Activated T-helper 1 cell treated with anti-CD3 and anti-CD28 coated beads, Interleukin-12 subunit alpha, Interleukin-12 subunit beta, Interleukin-2, Interleukin-4 antibody, amounts not matched to agents 30 ng/mL and 10 ng/mL and 1 ng/mL, durations not matched to agents 14 hours and 24 hours and 36 hours (primary cell): ENCODE measurements at places on chromosomes 6 and 20.

GRCh38 chr6:152748843-152749242, 1.8 kb upstream of the VIP start:
- DNase-seq: no peak

- no peak for DNase-seq
These were observed 121.1 kb downstream of the PLEKHG1 start for GRCh38 chr6:150720774-150721233.

GRCh38 chr6:163786995-163787671, 372.6 kb downstream of the QKI start:
- no peak for DNase-seq

GRCh38 chr20:2707353-2708072, 14.9 kb downstream of the EBF4 start:
- no peak for DNase-seq

DNA sequence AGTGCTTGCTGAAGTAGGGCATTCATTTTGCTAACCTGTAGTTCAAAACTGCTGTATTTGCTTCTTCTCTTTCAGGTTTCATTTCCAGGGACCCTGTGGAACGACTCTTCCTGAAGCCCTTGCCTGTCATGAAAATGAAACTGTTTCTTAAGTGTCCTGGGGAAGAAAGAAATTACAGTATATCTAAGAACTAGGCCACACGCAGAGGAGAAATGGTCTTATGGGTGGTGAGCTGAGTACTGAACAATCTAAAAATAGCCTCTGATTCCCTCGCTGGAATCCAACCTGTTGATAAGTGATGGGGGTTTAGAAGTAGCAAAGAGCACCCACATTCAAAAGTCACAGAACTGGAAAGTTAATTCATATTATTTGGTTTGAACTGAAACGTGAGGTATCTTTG, 3.4 kb upstream of the NOL7 start:
- no peak for DNase-seq
